Daoy (cell line): ENCODE measurements at places on chromosomes 1 and 21. TPM values are rescaled to one million over a fixed set of nuclear protein-coding genes. Genes with fewer than 3 reads are reported as not detected.
A peak's percentile ranks its signal among the peaks of the same experiment; 100 is the strongest.

DNA sequence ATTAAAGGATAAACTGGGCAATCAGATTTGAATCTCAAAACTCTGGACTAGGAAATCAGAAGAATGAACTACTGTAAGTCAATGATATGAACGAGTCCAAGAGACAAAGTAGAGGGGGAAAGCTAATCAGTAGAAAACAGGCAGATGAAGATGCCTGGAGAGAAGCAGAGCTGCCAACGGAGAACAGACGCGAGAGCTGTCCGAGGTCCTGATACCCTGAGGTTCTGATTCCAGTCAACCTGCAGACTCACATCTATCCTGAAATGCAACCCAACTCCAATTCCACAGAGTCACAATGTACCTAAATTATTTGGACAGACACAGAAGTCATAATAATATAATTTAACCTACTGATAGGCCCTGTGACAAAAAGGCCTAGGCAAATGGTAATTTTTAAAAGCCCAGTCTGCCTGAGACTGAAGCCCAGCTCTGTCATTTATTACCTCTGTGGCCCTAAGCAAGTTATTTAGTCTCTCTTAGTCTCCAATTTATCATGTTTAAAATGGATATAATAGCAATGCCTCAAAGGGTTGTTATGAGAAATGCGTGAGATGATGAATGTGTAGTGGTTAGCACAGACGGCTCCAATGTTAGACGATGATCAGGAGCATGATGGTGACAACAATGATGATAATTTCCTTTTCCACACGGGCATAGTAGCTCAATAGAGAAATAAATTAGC, 33.4 kb downstream of the RGS7 start:
- DNase-seq: peak; percentile 46

DNA sequence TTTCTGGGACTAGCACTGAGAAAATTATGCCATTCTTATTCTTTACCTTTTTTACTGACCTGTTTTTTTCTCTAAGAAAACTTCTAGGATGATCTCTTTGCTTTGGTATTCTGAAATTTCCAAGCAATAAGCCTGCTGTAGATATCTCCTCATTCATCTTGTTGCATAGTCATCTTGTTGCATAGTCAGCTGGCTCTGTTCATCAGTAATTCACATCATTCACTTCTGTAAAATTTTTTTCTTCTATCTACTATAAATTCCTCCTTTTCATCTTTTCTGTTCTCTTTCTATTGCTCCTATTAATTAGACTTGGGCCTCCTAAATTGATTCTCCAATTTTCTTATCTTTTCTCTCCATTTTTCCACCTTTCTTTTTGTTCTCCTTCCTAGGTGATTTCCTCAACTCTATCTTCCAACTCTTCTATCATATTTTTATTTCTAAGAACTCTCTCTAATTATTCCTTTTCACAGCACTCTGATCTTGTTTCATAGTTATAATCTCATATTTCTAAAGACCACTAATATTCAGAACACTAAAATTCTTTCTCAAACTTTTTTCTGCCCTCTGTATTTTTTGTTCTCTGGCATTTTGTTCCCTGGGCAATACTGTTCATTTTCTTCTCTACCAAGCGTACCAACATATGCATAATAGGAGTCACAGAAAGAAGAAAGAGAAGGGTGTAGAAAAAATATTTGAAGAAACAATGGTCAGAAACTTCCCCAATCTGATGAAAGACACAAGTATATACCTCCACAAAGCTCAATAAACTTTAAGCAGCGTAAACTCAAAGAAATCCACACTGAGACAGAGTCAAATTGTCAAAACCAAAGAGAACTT, 17.7 kb downstream of the TUT4 start:
- no peak for DNase-seq

GRCh38 chr1:94540440-94541245, 916 bp downstream of the F3 start:
- DNase-seq: peak; percentile 50

GRCh38 chr1:87104945-87105344, 190.5 kb downstream of the HS2ST1 start:
- no peak for DNase-seq

DNA sequence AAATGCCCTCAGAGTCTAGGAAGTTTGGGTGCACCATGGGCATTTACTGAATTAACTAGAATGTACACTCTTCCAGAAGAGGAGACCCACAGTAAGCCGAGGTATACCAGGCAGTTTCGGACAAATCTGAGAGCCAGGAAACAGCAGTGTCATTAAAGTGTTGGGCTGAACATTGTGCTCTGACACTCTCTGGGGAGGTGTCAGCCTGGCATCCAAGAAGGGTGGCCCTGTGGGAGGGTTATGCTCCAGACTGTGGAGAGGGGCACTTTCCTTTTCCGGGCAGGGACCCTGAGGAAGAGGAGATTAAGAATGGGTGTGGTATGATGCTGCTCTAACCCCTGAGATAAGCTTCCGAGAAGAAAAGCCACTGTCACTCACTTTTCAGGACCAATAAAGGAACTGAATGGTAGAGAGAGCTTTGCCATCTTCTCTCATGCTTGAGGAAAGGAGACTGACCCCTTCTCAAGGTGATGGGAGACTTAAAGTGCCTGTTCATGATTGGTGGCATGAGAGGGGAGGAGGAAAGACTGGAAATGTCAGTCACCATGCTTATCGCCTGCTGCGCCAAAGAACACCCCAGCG, 98.2 kb downstream of the UCK2 start:
- DNase-seq: no peak

- no peak for DNase-seq
Observed at GRCh38 chr1:234973426-234974250, 155.0 kb downstream of the TOMM20 start.

DNA sequence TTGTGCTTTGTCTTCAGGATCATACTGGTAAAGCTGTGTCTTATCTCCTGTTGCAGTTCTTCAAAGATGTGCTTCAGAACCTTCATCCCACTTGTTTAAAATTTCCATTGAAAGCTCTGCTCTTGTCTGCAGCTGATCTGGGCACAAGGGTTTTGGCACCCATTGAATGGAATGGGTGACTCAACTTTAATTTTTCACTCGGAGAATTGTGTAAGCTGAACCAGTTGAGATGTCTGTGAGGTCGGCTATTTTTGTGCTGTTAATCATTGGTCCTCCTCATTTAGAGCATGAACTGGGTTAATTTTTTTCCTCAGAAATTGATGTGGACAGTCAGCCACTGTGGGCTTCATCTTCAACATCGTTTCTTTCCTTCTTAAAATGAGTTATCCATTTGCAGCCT, 252.1 kb downstream of the TM2D1 start:
- DNase-seq: no peak

DNA sequence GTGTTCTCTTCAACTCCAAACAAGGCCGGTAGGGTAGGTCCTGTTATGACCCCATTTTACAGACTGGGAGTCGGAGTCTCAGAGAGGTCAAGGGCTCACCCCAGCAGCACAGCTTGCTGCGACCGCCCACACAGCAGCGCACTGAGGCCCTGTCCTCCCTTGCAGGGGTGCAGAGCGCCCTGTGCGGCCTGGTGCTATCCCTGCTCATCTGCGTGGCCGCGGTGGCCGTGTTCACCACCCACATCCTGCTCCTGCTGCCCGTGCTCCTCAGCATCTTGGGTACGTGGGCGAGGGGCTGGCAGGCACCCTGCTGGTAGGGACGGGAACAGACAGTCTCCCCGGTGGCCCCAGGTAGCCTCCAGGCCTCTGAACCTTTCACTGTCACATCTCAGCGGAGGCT, 55.9 kb downstream of the DISP3 start:
- no peak for DNase-seq

DNA sequence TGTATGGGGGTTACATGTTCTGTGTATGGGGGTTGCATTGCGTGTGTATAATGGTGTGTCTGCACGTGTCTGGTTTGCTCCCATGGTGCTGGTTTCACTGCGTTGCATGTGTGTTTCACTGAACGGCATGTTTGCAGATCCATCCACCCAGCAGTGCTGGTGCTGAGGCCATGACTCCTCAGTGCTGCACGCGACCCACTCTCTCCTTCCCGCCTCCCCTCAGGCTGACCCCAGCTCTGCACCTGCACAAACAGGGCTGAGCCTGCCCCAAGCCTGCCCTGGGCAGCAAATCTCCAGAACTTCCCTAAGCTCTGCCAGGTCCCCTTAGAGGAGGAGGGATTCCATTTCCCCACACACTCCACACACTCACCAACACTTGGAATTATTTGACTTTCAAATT, 18.7 kb downstream of the ACTRT2 start:
- DNase-seq: no peak

C8A gene
- not detected in 2 replicates for total RNA-seq

SH2D1B gene
- total RNA-seq: 0.06 and 1.1 TPM in 2 replicates

PRAMEF2 gene
- total RNA-seq: not detected in 2 replicates

LPAR3 gene
- total RNA-seq: 0.91 and 1.4 TPM in 2 replicates

HES3 gene
- not detected in 2 replicates for total RNA-seq

ARHGAP29 gene
- 54.6 and 54.9 TPM in 2 replicates for total RNA-seq
